ENCODE measurements at places on chromosomes 11 and 22.

DNA sequence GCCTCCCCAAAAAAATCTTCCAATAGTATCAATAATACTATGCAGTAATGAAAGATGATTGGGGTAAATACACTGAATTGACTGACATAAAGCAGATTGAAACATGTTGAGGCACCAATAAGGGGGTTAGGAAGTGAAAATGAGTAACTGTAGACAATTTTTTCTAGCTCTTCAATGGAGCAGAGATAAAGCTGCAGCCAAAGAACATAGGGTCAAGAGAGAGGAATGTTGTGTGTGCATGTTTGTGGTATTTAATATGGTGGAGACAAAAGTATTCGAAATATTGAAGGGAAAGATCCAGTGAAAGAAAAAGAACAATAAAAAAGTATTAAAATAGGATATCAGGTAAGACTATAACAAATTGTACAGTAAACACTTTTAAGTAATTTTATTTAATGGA is 450.0 kb upstream of the CCDC179 start:
- no peak for DNase-seq

GRCh38 chr11:69253028-69253427 is 40.9 kb upstream of the MYEOV start:
- DNase-seq: no peak

- DNase-seq: no peak
Measured at GRCh38 chr11:67321313-67321871, 18.1 kb downstream of the SSH3 start.

DNA sequence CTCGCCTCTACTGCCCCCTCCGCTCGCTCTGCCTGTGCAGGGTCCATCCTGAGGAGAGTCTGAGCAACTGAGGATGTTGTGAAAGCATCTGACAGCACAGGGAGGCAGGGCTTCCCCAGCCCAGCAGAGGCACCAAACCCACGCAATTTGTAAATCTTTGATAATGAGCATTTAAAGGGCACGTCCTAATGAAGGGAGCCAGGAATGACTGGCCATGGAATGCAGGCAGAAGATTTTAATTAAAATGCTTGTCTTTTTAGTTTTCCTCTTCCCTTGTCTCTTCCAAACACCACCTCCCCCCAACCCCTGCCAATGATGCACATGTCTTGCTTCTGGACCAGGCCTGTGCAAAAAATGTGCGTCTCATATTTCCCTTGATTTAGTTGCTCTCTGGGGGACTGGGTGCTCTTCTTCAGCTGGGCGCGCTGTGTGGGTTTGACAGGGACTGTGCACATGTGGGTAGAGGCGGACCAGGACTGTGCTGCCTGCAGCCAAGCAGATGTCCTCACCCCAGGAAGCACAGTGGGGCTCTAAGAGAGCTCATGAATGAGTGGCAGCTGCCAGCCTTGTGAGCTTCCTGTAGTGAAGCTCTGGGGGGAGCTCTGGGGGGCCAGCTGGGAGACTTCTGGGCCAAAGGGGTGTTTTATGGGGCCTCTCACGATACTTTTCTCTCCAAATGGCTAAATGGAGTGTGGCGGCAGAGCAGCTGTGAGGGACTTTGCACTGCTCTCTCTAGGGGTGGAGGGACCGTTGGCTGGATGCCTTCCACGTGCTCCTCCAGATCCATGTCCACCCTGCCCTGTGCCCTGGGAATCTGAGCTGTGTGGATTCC is 273.5 kb downstream of the ST3GAL4 start:
- no peak for DNase-seq

GRCh38 chr11:128563308-128563707 is 24.1 kb downstream of the ETS1 start:
- no peak for DNase-seq

Data from activated CD4-positive, alpha-beta T cell treated with anti-CD3 and anti-CD28 coated beads, Interleukin-2, amount 50 U/mL, for 24 hours (primary cell).